GM19239 (cell line): ENCODE measurements at places on chromosomes 6 and 20.

GRCh38 chr6:3621411-3621810, 130.1 kb downstream of the PXDC1 start:
- DNase-seq = no peak

- DNase-seq = no peak
These were observed 23.9 kb downstream of the DEFB114 start for GRCh38 chr6:49939993-49940498.

DNA sequence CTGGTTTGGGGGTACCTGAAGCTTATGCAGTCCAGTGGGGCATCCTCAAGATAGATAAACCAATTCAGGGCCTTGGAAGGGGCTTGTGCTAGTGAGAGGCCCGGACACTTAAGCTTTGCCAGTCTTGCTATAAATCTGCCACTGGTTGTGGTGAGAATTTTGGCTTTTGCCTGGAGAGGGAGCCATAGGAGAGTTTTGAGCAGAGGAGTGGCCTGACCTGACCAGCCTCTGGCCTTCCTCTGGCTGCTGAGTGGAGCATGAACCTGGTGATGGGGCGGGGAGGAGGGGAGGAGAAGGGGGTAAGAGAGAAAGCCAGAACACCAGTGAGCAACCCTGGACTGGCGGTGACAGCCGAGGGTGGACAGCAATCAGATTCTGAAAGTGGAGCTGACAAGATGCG, 7.1 kb downstream of the TMEM74B start:
- no peak for DNase-seq

- no peak for DNase-seq
These were observed 15.6 kb downstream of the SLC17A1 start for GRCh38 chr6:25816252-25816651.

DNA sequence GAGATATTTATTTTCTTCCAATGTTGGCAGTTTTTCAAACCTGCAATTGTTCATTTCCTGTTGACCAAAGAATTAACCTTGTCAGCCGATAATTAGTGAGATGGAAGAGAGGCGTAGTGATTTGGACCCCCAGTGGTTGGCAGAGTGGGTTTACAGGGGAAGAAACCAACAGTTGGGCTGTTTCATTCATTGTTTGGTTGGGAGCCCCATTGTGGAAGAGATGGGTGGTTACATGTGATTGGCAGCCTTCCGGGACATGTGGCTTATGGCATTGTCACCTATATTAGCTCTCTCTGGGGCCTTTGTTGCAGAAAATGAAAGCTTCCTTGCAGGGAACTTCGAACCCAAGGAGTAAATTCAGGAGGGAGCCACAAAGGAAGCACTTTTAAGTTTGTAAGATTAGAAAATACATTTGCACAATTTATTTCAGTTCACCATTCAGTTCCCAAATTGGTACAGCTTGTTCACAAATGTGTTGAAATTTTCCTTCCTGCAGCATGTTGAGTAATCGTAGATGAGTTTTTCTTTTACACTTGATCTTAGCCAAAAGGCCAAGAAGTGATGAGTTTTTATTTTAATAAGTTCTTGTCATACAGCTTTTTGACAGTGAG, 50.3 kb upstream of the CDKAL1 start:
- DNase-seq = no peak

DNA sequence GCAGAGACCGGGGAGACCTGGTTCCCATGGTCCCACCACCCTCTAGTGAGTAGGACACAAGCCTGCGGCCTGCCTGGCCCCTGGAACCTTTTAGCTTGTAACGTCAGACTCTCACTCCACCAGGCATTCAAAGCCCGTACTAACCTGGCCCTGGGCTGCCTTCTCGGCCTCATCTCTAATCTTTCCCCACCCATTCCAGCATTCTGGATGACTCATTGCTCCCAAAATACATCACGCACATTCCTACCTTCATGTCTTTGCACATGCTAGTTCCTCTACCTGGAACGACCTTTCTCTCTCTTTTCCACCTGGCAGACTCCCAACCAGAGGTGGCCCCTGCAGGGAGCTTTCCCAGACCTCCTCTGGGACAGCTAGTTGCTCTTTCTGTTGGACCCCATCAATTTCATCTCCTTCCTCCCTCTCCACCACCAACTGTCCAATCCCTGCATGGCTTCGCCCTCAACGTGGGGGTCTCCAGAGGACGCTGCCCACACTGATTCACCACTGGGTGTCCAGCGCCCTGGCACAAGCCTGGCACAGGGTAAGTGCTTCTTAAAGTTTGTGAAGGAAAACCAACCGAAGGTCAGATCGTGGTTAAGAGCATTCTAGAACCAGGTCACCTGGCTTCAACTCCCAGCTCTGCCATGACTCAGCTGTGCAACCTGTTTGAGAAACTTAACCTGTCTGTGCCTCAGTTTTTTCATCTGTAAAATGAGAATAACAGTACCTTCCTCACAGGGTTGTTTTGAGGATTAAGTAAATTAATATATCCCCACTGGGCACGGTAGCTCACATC, 35.2 kb downstream of the JPH2 start:
- no peak for DNase-seq
